ENCODE measurements at places on chromosomes 2 and 18. TPM values are rescaled to one million over a fixed set of nuclear protein-coding genes. Genes with fewer than 3 reads are reported as not detected.

The CLASP1 gene
- 40.3 TPM for total RNA-seq

The NGEF gene
- total RNA-seq, result 0.11 TPM

The SPEG gene
- 6.0 TPM for total RNA-seq

The PAX8 gene
- 2.1 TPM for total RNA-seq

The SLC8A1 gene
- total RNA-seq, result not detected

The ANKRD53 gene
- total RNA-seq, result 0.18 TPM

The CFAP65 gene
- total RNA-seq, result not detected

The AMER3 gene
- total RNA-seq, result not detected

The ANKRD30BL gene
- total RNA-seq, result not detected

The LINC00305 gene
- total RNA-seq, result not detected

The NAT8 gene
- total RNA-seq, result not detected

The C2orf15 gene
- 0.16 TPM for total RNA-seq

GRCh38 chr2:36785179-36785795 lies 88.8 kb downstream of the VIT start:
- DNase-seq, result peak; percentile 76

- DNase-seq, result no peak
Measured at GRCh38 chr2:146985753-146986152, 859.1 kb upstream of the ACVR2A start.

DNA sequence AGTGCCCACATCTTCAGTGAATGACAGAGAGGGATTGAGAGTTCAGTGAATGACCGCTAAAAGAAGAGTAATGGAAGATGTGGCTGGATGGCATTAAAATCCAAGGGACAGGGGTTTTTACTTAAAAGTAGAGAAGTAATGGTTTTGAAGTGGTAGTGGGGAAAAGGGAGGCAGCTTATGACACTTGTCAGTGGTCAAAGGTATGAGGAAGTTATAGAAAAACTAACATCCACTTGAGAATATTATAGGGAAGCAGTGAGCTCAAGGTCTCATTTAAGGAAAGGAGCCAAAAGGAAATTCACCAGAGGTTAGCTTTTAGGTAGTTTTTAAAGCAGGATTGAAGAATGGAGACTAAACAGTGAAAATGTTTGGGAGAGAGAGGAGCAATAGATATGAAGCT lies 24.3 kb downstream of the CDK15 start:
- no peak for DNase-seq

DNA sequence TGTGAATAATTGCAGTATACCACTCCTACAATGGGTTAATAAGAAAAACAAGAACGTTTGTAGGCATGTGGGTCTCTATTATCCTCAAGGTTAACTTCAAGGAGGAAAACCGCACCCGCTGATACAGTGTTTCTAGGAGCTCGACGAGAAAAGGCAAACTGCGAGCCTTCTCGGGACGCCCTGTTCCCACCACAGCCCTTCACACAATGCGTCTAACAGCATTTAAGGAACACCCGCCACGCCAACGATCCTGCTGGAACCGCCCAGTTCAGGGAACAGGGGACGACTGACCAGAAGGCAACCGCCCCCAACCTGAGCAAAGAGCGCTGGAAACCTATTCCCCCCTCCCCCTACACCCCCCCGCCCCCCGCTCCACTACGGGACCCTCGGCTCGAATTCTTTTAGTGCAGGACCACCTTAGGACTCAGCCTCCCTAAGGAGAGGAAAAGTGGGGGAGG lies 710 bp upstream of the TMSB10 start:
- peak; percentile 35 for DNase-seq

- DNase-seq, result no peak
Measured at GRCh38 chr2:227188292-227188691, 23.9 kb downstream of the COL4A3 start.

GRCh38 chr2:6214471-6214870 lies 522.3 kb downstream of the SOX11 start:
- no peak for DNase-seq

DNA sequence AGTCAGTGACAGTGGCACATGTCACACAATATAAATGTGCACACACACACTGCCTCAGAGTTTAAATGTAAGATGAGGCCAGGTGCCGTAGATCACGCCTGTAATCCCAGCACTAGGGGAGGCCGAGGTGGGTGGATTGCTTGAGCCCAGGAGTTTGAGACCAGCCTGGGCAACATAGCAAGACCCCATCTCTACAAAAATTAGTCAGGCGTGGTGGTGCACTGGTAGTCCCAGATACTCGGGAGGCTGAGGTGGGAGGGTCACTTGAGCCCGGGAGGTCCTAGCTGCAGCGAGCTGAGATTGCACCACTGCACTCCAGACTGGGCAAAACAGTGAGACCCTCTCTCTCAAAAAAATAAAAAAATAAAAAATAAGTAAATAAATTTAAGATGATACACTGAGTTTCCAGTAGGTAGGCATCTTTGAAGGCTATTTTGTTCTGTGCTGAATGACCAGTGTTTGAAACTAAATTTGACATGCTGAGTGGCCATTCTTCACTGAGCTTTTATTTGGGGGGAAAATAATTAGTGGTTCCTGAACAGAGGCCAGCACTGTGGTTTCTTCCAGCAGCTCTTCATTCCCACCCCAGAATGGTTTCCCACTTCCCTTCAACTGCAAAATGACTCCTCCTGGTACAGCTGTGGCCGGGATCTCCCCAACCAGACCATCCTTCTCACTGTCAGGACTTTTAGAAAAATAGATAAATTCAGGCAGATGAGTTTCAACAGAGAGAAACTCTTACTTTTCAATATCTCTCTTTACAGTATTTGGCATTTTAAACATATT lies 44.9 kb downstream of the PSMG2 start:
- DNase-seq, result no peak

- DNase-seq, result no peak
Measured at GRCh38 chr2:38682008-38682575, 16.2 kb downstream of the GALM start.

DNA sequence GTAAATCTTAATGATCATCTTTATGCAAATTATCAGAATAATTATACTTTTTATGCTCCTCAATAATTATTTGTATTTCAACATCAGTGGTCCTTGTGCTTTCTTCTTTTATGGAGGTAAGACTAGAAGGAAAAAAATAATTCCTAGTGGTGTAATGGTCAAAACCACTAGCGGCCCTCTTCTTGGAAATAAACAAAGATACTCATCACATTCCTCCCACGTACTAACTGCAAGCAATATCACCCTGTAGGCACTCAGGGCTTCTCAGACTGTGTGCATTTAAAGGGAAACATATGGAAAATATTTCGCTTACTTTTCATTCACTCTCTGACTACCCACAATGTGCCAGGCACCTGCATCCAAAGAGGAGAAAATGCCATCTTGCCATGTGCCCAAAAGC lies 263.7 kb downstream of the DOK6 start:
- DNase-seq, result no peak

- DNase-seq, result no peak
Measured at GRCh38 chr2:239380831-239381708, 19.8 kb downstream of the HDAC4 start.

GRCh38 chr2:206424134-206424533 lies 19.2 kb upstream of the ADAM23 start:
- DNase-seq, result no peak

GRCh38 chr2:26410764-26411243 lies 9.1 kb downstream of the DRC1 start:
- DNase-seq, result peak; percentile 30

DNA sequence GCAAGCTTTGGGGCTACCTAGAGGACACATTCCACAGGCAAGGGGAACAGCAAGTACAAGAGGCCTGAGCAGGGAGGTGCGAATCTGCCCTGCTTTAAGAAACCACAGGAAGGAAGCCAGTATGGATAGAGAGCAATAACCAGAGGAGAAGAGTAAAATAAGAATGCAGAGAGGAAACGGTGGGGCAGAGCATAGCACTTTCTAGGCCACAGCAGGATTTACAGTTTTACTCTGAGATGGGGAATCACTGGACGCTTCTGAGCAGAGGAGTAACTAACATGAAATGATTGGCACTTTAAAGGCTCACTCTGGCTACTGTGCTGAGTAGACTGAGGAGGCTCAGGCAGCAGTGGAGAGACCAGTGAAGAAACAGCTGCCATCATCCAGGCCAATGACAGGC lies 23.8 kb downstream of the AAK1 start:
- no peak for DNase-seq

DNA sequence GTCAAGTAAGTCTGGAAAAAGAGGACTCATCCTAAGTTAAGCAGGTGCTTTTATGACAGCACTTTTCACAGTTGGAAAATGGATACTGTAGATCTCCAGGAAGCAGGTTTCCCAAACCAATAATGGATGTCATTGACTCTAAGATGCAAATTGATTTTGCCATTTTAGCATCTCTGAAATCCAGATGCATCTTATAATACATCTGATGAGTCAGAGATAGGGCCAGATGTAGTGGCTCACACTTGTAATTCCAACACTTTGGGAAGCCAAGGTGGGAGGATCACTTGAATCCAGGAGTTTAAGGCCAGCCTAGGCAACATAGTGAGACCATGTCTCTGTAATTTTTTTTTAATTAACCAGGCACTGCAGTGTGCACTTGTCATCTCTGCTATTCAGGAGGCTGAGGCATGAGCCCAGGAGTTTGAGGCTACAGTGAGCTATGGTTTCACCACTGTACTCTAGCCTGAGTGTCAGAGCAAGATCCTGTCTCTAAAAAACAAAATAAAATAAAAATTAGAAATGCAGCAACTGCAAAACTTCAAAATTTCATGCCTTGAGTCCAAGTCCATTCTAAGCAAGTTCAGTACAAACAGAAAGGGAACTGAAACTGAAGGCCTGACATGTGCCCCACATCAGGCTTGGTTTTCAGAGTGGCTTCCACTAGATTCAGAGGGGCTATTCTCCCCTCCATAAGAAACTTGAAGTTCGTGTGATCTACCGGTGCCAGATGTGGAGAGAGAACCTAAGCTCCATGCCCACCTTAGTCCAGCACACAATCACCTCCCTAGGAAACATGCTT lies 267.8 kb upstream of the NCKAP5 start:
- DNase-seq, result no peak

GRCh38 chr2:236979664-236980063 lies 106.0 kb upstream of the COPS8 start:
- DNase-seq, result no peak
